ENCODE measurements at places on chromosomes 11 and 22. TPM values are rescaled to one million over a fixed set of nuclear protein-coding genes. Genes with fewer than 3 reads are reported as not detected.
A peak's percentile ranks its signal among the peaks of the same experiment; 100 is the strongest.

- DNase-seq, result no peak
Measured at GRCh38 chr11:33857933-33858371, 33.9 kb downstream of the LMO2 start.

Gene CECR2
- polyA plus RNA-seq, result 23.2 TPM

Gene ANGPTL5
- polyA plus RNA-seq, result 0.38 TPM

Gene PLEKHA7
- polyA plus RNA-seq, result 4.0 TPM

DNA sequence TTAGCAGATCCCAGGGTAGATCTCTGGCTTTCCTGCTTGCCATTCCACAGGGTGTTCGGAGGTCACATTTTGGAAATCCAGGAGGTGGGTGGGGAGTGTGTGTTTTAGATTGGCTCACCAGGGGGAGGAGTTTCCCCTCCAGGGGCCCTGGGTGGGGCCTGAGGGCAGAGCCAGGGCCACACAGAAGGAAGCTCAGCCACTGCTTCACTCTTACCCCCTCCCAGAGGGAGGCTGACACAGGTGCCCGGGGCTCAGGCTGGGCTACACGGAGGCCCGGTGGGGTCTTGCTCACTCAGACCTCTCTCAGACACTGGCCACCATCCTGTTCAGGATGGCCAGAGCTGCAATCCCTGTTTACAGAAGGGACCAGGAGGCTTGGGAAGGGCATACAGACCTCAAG is 2.5 kb downstream of the WNT7B start:
- no peak for DNase-seq

GRCh38 chr22:20580611-20581502 is 73.4 kb downstream of the MED15 start:
- DNase-seq, result no peak

DNA sequence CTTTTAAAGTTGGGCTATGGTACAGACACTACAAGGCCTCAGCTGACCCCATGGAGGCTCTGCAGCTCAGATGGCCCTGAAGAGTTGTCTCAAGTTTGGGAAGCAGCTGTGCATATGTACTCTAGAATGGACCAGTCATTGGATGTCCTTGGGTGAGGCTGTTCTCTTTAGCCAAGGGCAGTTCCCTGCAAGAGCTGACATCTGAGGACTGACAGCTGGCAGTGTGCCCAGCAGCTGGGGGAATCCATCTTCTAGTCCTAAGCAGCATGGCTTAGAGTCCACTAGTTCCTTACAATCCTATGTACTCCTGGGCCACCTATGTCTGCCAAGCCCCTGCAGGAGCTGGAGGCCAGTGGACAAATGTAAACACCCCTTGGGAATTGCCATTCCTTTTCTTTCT is 76.5 kb downstream of the C11orf91 start:
- no peak for DNase-seq

Gene ZNF214
- polyA plus RNA-seq, result 2.4 TPM

DNA sequence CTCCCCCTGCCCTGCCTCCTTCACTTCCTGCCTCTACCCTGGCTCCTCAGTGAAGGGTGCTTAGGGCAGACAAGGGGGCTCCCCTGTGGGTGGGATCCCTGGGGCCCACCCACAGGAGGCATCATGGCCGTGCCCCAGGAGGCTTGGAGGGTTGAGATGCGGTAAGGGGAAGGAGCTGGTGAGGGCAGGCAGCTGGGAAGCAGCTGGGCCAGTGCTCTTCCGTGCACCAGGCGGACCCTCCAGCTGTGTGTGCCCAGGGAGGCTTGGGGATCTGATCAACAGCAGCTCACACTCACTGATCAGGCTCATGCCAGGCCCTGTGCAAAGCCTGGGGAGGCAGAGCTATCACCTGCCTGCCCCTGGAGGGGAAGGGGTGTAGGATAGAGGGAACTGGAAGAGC is 59.3 kb upstream of the TTLL12 start:
- DNase-seq, result no peak

Gene ART5
- 4.3 TPM for polyA plus RNA-seq

Gene P4HA3
- polyA plus RNA-seq, result 0.94 TPM

DNA sequence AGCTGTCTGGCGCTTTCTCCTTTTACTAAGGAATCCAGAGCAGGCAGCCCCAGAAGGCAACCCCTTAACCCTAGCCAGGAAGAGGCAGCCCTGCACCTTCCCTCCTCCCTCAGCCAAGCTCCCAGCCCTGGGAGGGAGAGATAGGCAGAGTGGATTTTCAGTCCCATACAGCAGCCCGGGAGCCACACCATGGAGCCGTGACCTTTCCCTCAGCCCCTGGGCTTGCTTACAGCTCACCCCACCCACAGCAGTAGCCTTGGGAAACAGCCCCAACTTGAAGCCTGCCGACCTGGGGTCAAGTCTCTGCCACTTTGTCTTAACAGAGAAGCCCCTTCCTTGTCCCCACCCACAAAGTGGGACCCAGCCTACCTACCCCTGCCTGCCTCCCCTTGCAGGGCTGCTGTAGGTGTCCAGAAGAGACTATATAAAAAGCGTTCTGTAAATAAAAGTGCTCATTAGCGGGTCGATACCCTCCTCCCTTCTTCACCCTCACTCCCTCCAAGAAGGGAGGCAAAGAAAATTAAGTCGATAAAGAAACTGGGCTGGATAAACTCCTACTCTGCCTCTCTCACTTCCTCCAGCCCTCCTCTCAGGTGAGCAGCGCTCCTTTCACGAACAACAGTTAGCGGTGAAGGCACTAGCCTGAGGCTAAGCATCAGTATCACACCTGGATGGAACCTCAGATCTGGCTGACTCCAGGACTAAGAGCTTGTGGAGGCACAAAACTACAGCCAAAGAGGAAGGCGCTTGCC is 4.2 kb downstream of the TST start:
- DNase-seq, result no peak

Gene HYOU1
- 31.3 TPM for polyA plus RNA-seq

Gene NXPE2
- 0.16 TPM for polyA plus RNA-seq

- DNase-seq, result no peak
Measured at GRCh38 chr11:15006139-15006759, 34.1 kb upstream of the CALCA start.

DNA sequence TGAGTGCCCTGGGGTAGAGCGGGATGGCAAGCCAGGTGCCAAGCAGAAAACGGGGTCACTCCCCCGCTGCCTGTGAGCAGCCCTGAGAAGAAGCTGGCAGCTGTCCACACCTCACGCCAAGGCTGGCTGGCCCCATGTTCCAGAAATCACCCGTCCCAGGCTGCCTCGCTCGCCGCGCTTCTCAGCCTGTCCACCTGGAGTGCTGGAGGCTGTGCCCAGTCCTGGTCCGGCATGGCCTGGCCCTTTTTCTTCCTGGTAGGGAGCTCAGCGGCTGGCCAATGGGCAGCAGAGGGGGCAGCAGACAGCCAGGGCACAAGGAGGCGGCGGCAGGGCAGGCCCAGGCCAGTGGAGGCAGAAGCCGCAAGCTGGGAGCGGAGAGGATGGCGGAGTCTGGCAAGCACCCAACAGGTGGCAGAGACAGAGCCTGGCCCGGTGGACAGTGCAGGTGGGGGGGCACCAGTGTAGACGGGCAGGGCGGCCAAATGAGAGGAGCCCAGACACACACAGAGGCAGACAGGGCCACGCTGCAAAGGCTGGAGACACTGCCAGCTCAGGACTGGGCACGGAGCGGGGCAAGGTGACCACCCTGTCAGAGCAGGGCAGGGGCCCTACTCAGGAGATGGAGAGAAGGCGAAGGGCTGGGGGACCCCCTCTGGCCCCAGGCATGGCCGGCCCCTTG is 37.2 kb upstream of the TH start:
- no peak for DNase-seq

Gene THY1
- 108 TPM for polyA plus RNA-seq

DNA sequence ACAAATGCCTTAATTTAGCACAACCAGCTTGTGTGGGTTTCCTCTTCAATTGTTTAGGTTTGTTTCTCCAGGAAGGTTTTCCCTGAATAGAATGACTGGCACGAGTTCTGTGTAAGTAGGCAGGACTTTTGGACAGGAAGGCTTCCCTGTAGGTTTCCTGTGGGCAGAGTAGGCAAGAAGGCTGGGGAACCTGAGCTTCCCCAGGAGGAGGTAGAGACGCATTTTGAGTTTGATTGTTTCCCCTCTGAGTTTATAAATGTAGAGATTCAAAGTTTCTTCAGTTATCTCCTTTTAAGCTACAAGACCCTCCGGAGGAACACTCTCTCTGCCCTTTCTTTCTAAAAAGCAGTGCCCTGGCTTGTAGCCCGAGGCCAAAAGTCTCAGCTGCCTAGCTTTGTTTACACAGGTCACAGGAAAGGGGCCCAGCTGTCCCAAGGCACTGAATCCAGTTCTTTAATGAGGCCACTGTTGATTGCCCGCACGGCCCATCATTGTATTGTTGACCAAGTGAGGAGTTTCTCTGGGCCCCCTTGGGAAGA is 66.6 kb upstream of the RDX start:
- DNase-seq, result no peak

- DNase-seq, result no peak
Measured at GRCh38 chr22:32758866-32759385, 42.6 kb upstream of the TIMP3 start.

- no peak for DNase-seq
Measured at GRCh38 chr11:120228794-120229384, 11.1 kb upstream of the POU2F3 start.

GRCh38 chr11:77619576-77620198 is 17.9 kb downstream of the CLNS1A start:
- DNase-seq, result no peak

Gene PSMD13
- 90.1 TPM for polyA plus RNA-seq

DNA sequence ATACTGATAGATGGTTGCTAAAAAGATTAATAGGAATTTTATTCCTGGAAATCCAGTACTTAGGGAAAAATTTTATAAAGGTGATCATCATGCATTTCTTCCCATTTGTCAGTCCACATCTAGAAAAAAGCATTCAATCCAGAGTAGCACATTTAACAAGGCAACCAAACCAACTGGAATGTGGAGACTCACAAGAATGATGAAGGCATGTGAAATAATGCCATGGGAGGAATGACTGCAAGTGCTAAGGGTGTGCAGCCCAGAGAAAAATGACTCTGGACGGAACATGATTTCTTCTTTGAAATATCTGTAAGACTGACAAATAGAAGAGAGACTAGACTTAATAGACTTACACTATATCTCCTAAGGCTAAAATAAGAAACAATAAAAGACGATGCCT is 33.8 kb downstream of the BLID start:
- no peak for DNase-seq

Gene NAGA
- polyA plus RNA-seq, result 17.1 TPM

Gene GRAP2
- 0.61 TPM for polyA plus RNA-seq

- no peak for DNase-seq
Measured at GRCh38 chr11:104876324-104876723, 21.9 kb downstream of the CASP12 start.

DNA sequence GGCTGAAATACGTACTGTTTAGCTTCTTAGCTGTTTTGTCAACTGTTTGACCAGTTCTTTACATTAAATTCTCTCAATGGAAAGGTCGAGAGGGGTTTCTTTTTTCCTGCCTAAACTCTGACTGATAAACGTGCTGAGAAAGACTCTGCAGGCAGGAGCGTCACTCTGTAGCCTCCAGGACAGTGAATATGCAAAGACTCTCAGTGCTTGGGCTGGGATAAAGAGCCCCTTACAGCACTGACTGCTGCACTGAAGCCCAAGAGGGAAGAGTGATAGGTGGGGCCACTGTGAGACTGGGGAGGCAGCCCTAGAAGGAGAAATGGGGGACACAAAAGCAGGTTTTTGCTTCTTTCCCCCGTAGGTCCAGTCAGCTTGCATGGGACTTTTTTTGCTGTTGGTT is 213.5 kb downstream of the TENM4 start:
- no peak for DNase-seq

DNA sequence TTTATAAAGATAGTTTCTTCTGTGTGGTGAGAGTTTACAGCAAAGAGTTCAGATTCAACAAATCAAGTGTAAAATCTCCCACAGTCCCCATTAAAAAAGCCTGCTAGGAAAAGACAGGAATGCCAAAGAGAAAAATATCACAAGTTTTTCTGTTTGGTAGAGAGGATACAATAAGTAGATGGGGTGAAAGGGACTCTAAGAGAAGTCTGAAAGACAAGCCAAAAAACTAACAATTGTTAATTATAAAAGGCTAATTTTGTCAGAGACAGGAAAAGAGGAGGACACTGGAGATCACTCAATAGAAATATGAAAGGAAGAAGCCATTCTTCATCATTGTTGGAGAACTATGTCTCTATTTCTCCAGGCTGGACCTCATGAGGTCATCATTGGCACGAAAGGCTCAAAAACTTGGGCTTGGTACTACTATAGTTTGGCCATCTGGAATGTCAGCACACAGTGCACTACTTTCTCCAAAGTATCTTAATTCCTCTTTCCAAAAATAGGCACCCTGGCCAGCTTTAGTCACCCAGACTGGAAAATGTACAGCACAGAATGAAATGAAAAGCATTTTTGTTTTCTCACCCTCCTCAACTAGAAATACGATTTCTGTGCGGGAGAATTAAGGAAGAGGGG is 531 bp upstream of the SOX6 start:
- DNase-seq, result peak; percentile 24

Gene CSRP3
- 816 TPM for polyA plus RNA-seq

- no peak for DNase-seq
Measured at GRCh38 chr22:39908136-39908535, 7.3 kb downstream of the GRAP2 start.

Gene ABCG4
- polyA plus RNA-seq, result 0.14 TPM

DNA sequence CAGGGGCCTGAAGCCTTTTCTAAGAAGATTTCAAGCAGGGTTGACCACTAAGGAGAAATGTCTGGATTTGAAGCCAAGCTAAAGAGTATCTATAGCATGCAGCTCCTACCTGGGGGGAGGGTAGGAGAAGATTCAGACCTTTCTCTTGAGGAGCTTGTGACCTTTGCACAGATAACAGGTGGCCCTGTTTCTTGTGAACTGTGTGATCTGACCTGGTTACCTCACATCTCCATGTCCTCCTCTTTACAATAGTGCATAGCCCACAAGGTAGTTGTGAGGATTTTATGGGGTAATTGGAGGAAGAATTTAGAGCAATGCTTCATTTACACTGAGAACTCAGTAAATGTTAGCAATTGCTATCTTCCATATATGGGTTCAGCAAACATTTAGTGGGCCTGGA is 310.1 kb downstream of the TMEM135 start:
- no peak for DNase-seq

Gene CCDC116
- 0.51 TPM for polyA plus RNA-seq

DNA sequence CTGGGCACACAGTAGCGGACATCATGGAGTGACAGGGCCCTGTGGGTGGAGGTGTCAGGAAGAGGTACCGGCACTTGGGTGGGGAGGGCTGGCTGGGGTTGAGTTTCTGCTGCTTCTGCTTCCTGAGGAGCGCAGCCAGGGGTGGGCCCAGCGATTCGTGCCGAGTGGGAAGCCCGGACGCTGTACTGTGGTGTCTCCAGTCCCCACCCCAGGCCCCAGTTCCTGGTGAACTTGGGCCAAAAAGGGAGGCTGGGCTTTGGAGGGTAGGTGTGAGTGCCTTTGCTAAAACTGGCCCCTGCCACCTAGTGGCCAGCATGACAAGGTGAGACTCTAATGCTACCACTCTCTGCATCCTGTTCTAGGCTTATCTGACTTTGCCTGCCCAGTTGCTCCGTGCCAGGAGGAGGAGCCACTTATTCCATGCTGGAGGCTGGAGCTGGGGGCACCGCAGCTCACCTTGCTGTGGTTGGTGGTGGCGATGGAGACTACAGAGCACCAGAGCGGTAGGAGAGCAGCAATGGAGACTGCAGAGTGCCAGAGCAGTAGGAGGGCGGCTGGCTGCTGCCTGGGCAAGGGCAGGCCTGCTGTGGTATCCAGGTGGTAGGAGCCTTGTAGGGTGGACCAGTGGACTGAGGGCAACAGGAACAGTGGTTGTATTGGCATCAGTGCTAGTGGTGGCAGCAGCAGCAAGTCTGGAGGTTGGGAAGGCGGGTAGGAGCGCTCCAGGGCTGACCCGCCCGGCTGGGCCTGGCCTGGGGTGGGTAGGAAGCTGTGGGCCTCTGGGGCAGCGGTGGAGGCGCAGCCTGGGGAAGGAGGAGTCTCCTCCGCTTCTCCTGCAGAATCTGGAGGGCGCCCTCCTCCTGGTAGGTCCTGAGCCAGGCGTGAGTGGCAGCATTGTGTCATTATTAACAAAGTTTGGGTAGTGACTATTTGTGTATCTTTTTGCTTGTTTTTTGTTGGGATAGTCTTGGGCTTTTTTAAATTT is 2.2 kb upstream of the RFPL2 start:
- no peak for DNase-seq
